ENCODE measurements at places on chromosomes 2 and 18.

- DNase-seq: no peak
Measured at GRCh38 chr2:23761638-23762037, 165.3 kb downstream of the ATAD2B start.

GRCh38 chr2:144032566-144032965 is 487.4 kb downstream of the ZEB2 start:
- DNase-seq: no peak

GRCh38 chr18:32802591-32803451 is 30.0 kb upstream of the KLHL14 start:
- DNase-seq: no peak

DNA sequence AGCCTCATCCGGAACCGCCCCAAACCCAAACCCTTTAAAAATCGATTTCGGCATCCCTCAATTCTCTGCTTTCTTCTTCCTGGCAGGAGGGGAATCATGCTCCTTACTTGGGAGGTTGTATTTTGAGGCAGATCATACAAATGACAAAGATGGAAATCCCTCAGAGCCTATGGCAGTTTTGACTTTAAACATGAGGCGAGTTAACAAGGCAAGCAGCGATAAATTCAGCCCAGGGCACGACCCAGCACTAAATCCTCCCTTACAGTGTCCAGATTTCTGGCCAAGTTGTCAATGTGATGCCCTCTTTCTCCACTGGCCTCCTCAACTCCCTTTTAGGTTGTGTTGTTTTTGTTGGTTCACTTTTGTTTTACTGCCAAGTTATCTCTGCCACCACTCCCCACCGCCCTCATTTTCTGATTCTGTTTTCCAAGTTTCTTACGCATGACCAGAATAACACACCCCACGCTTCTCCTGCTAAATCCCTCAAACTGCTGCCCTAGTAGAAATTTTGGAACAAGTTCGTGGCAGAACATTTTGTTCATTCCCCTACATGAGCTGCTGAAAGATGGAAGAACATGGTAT is 68.3 kb downstream of the CTAGE1 start:
- DNase-seq: no peak

GRCh38 chr2:174012347-174013314 is 47.5 kb upstream of the SP3 start:
- peak; percentile 24 for DNase-seq

DNA sequence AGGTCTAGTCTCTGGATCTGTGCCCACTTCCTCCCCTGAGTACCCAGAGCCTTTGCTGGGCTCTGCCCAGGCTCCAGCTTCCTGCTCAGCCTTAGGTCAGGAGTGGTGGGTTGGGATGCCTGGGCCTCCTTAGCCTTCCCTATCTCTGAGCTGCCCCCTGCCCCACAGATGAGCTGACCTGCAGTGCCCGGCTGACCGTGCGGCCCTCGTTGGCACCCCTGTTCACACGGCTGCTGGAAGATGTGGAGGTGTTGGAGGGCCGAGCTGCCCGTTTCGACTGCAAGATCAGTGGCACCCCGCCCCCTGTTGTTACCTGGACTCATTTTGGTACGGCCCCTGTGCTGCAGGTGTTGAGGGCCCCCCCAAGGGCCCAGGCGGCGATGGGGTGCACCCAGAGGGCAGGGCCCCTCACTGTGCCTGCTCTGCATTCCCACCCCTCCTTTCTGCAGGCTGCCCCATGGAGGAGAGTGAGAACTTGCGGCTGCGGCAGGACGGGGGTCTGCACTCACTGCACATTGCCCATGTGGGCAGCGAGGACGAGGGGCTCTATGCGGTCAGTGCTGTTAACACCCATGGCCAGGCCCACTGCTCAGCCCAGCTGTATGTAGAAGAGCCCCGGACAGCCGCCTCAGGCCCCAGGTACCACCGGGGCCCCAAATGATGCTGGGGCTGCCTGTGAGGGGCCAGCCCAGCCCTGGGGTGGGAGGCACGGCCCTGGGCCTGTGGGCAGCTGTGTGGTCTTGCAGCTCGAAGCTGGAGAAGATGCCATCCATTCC is 30.1 kb upstream of the GMPPA start:
- no peak for DNase-seq

GRCh38 chr18:70411876-70412435 is 123.1 kb downstream of the SOCS6 start:
- no peak for DNase-seq

DNA sequence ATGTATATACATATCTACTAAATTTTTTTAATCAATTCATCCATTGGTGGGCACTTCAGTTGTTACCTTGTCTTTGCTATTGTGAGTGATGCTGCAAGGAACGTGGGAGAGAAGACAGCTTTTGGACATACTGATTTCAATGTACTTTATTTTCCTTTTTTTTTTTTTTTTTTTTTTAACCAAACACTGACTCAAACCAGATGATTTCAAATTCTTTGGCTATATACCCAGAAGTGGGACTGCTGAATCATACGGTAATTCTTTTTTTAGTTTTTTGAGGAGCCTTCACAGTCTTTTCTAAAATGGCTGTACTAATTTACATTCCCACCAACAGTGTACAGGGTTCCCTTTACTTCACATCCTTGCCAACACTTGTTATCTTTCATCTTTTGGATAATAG is 204.7 kb downstream of the INSIG2 start:
- DNase-seq: no peak

- no peak for DNase-seq
Measured at GRCh38 chr2:171210864-171211431, 50.3 kb upstream of the TLK1 start.

- DNase-seq: no peak
Measured at GRCh38 chr2:60383401-60384143, 169.9 kb downstream of the BCL11A start.

DNA sequence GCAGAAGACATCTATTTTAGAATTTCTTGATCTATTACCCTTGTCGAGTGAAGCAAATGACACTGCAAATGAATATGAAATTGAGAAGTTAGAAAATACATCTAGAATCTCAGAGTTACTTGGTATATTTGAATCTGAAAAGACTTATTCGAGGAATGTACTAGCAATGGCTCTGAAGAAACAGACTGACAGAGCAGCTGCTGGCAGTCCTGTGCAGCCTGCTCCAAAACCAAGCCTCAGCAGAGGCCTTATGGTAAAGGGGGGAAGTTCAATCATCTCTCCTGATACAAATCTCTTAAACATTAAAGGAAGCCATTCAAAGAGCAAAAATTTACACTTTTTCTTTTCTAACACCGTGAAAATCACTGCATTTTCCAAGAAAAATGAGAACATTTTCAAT is 370.4 kb downstream of the XIRP2 start:
- no peak for DNase-seq

DNA sequence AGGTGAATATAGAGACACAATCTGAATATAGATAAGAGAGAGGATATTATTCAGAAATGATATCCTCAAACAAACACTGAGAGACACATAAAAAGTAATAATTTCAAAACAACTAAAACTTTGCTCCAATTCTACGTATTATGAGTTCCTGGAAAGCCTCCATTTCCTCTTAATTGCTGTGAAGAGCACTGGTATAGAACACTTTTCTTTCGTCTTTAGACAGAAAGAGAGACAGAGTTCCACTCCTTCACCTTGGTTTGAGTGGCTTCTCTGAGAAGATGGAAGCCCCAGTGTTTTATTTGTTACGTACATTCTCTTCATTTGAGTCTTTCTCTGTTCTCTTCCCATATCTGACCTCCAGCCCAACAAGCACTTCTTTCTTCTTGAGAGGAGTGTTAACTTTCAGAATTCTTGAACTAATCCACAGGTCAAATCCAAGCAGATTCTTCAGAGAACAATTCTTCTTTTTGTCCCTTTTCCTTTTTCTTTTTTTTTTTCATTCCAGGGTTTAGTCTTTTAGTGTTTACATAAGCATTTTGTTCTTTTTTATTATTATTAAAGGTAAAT is 6.4 kb upstream of the PIK3C3 start:
- DNase-seq: no peak

DNA sequence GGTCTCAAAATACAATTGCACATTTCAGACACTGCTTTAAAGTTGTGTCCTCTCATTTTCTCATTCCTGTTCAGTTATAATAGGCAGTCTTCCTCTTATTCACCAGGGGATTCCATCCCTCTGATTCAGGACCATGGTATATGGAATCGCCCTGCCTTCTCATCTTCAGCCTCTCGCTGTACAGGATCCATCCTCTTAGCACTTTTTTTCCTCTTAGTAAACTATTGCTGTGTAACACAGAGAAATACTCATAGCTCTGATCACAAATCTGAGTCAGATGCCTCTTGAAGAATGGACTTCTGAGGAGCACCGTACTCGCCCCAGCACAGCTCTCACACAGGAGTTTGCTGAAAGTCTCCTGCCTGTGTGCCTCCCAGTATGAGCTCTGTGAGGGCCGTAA is 11.3 kb downstream of the RMP24 start:
- DNase-seq: no peak

GRCh38 chr2:218073185-218073584 is 4.1 kb downstream of the RUFY4 start:
- DNase-seq: no peak

DNA sequence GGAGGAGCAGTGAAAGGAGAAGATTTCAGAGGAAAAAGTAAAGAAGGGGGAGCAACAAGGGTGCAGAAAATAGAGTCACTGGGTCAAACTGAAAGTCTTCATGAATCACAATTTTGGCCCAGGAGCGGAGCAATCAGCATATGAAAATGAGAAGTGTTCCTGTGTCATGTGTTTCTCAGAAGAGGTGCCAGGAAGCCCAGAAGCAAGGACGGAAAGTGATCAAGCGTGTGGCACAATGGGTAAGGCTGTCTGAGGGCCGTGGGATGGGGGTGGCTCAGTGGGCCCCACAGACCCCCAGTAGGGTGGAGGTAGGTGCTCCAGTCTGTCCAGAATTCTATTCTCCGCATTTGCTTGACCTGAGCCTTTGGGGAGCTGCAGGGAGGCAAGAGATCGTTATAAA is 44.2 kb downstream of the SP140 start:
- DNase-seq: no peak

DNA sequence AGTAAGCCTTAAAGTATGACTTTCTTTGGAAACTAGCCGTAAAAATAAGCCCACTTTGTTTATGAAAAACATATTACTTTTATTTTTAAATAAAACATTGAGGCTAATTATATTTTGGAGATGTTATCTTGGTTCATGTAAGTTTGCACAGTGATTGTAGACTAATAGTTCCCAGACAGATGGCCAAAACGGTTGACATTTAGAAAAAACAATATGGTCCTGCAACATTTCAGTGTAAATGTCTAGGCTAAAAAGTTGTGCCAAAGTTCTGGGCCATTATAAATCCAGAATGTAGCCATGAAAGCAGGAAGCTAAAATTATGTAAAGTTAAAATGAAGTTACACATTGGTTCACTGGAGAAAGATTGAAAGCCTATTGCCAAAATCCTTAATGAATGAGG is 43.6 kb downstream of the SLC5A7 start:
- DNase-seq: no peak

- no peak for DNase-seq
Measured at GRCh38 chr2:196252408-196253115, 81.2 kb upstream of the STK17B start.

DNA sequence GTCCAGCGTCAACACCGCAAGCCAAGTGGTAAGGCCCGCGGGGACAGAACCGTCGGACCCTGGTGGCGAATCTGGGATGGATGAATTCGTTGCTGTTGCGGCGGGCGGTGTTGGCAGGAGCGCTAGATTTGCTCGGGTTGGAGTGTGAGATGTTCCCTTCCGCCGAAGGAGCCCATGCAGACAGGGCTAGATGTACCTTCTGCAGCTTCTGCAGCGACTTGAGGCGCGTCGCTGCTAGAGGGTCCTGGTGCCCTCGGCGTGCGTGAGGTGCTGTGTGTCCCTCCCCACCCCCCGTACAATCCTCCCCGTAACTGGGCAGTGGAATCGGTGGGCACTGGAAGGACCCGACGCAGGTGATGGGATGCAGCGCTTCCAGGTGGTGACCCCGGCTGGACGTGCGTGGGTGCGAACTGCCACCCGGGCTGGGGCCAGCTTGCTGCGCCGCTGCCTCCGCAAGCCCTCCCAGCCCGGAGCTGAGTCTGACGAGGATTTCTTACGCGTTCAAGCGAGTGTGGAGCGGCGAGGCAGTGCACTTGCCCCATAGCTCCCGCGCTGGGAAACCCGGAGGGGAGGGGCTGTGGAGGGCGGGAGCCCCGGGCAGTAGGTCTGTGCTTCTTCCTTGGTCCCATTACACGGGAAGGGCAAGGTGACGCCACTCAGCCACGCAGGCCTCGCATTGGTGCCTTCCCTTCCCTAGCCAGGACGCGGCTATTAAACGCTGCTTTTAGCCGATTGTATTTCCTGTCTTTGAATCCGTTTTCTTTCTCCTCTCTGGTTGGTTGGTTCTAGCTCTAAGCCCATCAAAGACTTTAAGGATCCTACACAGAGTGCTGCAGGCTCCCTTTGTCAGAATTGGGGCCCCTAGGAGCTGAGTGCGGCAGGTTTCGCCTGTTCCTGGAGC is 34.2 kb downstream of the CHRNA1 start:
- no peak for DNase-seq

GRCh38 chr18:48897531-48897930 is 53.2 kb downstream of the SMAD7 start:
- DNase-seq: no peak

GRCh38 chr18:10482985-10483949 is 28.8 kb downstream of the APCDD1 start:
- no peak for DNase-seq

- no peak for DNase-seq
Measured at GRCh38 chr2:84879584-84880394, 1.1 kb downstream of the TRABD2A start.

DNA sequence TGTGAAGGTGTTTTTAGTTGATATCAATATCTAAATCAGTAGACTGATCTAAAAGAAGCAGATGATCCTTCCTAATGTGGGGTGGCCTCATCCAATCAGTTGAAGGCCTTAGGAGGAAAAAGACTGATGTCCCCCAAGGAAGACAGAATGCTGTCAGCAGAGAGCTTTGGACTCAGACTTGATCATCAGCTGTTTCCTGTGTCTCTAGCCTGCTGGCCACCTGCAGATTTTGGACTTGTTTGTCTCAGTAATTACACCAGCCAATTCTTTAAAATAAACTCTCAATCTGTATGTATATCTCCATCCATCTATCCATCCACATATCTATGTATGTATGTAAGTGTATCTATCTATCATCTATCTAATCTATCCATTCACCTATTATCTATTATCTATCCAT is 301.3 kb downstream of the LPIN1 start:
- no peak for DNase-seq

DNA sequence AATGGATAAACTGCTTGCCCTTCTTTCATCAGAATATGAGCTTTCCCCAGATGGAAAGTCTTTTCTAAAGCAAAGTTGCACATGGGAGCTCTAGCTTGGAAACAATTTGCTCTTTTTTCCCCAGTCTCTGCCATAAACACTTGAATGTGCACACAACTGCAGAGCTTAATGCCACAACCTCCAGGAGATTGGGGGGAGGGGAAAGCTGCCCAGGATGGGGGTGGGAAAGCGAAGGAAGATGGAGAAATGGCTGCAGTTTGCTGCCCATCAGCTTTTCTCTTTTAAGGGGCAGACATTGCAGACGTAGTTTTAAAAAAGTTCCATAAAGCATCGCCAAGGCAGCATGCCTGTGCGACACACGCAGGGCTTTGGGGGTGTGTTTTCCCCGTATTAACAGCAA is 1.5 kb downstream of the ACKR3 start:
- no peak for DNase-seq
